ENCODE measurements at places on chromosomes 1 and 21. TPM values are rescaled to one million over a fixed set of nuclear protein-coding genes. Genes with fewer than 3 reads are reported as not detected.

Gene TAS1R3
- 0.37 TPM for polyA plus RNA-seq

DNA sequence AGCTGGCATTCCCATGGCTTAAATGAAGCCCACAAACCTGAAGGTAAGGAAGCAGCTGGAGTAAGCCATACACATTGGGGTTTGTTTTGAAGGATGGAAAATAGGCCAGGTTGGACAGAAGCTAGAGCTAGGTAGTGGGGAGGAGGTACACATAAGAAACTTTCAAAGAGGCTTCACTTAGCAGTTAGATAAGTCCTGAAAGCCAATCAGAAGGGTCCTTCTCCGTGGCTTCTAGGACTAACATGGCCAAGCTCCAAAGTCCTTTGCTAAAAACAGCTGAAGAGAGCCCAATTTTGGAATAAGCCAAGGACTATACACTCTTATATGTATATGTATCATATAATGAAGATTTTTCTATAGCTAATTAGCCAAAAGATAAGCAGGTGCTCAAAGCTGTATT lies 1.8 kb downstream of the EYA3 start:
- DNase-seq: no peak

- no peak for DNase-seq
Measured at GRCh38 chr1:16164213-16165072, 8.6 kb upstream of the EPHA2 start.

- no peak for DNase-seq
Measured at GRCh38 chr1:210702506-210702905, 373.8 kb downstream of the HHAT start.

Measured in left kidney (tissue), 8 donors.